ENCODE measurements at places on chromosomes 16 and 17.

DNA sequence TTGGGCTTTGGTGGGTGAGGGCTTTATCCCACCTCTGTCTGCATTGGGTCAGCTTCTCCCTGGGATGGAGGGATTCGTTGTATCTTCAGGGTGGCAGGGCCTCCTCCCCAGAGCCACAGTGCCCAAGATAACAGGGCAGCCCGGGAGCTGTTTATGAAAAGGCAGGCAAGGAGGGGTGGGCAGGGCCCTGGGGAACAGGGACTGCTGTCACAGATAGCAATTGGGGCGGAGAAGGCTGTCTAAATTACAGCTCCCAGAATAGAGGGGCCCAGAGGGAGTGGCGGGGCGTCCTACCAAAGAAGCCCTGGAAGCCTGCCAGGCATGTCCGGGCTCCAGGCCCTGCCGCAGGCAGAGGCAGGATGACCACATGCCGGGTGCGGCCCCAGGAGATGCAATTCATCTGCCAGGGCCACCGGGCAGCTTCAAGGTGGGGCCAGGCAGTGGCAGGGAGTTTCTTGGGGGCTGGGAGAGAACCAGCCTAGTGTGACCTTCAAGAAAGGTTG is 18.8 kb upstream of the PHOSPHO1 start:
- no peak for DNase-seq

DNA sequence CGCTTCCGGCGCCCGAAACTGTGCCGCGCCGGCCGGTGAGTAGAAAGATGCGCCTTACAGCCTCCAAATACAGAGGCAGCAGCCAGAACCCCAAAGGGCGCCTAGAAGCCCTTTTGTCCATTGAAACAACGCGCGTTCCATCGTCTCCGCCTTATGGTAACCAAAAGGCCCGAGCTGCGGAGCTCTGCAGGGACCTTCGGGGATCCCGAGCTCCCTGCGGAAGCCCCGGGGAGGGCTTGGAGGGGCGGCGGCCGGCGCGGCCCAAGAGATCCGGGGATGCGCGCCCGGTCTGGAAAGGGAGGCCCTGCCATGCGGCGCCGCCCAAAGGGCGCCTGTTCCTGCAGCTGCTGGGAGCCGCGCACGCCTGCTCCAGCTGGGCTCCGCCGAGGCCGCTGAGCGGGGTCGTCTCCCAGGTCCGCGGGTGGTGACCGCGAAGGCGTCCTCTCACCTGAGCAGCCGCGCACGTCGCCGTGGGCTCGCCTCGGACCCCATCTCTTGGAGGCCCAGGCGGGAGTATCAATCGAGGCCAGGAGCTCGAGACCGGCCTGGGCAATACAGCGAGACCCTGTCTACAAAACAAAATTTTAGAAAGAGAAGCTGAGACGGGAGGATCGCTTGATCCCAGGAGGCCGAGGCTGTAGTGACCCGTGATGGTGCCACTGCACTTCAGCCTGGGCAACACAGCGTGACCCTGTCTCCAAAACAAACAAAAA is 742 bp upstream of the FBXO31 start:
- peak; percentile 86 for DNase-seq

GRCh38 chr17:37278247-37278894 is 97.4 kb upstream of the C17orf78 start:
- DNase-seq: no peak

DNA sequence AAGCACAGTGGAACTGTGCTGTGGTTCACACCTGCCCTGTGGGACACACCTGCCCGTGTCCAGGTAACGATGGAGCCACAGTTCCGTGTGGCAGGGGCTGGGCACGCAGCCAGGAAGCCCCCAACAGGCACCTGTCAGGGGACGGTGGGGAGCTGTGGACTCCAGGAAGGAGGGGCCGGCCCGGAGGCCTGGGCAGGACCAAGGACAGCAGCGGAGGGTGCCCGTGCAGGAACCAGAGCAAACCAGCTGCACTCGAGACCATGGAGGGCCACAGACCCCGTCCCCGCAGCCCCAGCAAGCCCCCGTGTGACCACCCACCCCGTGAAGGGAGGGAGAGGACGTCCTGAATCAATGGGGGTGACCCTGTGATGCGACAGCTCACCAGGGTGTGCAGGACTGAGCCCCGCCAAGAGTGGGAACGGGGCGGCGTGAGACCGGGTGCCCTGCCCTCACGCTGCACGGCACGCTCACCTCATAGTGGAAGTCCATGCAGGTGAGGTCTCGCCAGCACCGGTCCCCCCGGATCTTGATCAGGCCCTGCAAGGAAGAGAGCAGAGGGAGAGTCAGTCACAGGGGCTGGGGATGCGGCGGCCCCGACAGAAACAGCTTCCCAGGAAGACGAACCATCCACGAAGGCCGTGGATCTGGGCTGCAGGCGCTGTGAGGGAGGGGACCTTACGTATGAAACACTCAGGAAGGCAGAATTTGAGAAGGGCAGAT is 78.1 kb downstream of the LMF1 start:
- no peak for DNase-seq

GRCh38 chr17:15658296-15658695 is 25.8 kb downstream of the TRIM16 start:
- DNase-seq: no peak

DNA sequence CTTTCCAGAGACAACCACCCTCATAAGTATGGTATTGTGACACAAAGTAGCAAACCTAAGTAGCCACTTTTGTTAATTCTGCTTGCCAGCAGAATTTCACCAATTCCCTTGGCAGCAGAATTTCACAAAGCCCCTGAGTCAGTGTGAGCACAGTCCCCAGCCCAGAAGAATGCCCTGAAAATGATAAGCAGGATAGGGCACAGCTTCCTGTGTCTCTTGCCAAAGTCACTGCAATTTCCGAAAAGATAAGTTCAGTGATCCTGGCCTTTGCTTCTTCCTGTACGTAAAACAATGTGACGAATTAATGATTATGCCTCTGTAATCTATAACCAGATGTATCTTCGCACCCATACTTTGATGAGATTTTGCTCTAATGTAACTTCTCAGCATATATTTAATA is 16.0 kb upstream of the WIPF2 start:
- no peak for DNase-seq
